ENCODE measurements at places on chromosomes 6 and 20.
A peak's percentile ranks its signal among the peaks of the same experiment; 100 is the strongest.

- DNase-seq, result no peak
Measured at GRCh38 chr6:20365456-20365855, 36.2 kb upstream of the E2F3 start.

DNA sequence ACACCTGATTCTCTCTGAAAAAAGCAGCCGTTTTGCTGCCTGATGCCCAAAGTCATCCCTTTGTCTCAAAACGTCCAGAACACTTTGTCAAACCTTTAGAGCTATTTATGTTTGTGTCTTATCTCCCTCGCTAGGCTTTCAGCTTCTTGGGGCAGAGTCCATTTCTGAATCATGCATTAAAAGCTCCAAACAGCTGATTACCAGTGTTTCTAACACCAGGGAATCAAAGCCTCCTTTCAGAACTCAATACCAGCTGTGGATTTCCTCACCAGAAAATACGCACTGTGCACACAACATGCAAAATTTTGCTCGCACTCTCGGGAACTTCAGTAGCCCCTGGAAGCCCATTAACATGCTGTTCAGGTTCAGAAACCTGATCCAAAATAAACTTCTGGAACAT, 333.3 kb downstream of the HACE1 start:
- no peak for DNase-seq

DNA sequence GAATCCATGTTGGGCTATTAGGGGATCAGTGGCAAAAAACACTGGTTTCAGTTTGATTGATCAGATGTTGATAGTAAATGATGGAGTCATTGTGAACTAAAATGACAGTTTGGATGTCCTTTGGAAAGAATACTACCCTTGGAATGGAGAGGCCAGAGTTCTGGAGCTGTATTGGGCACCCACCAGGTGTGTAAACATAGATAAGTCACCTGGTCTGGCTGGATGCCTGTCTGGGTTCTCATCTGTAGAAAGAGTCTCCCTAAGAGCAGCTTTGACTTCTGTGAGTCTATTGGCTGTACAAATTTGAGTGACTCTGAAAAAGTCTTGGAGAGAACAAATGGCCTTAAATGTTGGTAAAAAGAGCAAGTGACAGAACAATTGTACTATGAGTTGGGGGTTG, 115.0 kb downstream of the SCP2D1 start:
- DNase-seq, result no peak

- no peak for DNase-seq
Measured at GRCh38 chr6:156125844-156126243, 651.3 kb upstream of the ARID1B start.

GRCh38 chr6:122116835-122117627, 282.4 kb upstream of the HSF2 start:
- DNase-seq, result no peak

- DNase-seq, result no peak
Measured at GRCh38 chr6:115796061-115796460, 264.6 kb downstream of the FRK start.

GRCh38 chr20:48147311-48147710, 362.0 kb upstream of the SULF2 start:
- no peak for DNase-seq

DNA sequence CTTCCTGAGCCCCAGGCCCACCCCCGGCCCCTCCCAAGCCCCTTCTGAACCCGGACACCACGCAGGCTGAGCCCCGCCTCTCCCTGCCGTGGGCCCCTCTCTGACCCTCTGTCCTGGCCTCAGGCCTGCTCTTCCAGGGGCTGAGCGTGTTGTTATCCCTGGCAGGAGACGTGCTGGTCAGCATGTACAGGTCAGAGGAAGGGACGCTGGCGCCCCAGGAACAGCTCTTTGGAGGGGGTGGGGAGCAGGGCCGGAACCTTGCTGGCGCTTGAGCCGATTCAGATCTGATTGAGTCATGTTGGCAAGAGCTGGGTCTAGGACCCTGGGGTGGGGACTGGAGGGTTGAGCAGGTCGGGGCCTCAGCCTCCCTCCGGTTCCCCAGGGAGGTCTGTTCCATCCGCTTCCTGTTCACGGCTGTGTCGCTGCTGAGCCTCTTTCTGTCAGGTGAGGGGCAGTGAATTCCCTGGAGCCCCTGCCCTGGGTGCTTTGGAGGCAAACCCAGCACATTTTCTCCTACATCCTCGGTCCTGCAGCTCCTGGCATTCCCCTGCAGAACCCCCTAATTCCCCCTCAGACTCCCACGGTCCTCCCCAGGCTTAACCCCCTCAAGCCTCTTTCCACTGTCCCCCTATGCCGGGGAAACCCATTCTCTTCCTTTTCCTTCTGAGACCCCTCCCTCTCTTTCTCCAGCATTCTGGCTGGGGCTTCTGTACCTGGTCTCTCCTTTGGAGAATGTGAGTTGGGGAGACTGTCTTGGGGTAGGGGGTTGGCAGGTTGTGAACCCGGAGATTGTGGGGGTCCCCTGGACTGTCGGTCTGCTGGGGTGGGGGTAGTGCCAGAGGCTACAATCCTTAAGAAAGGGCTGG, 2.0 kb downstream of the SPAG4 start:
- peak; percentile 54 for DNase-seq

GRCh38 chr6:152100183-152100618, 292.7 kb downstream of the ESR1 start:
- no peak for DNase-seq

GRCh38 chr6:48837744-48838143, 625.3 kb downstream of the MMUT start:
- no peak for DNase-seq

- no peak for DNase-seq
Measured at GRCh38 chr6:43311666-43312065, 3.0 kb upstream of the CRIP3 start.

DNA sequence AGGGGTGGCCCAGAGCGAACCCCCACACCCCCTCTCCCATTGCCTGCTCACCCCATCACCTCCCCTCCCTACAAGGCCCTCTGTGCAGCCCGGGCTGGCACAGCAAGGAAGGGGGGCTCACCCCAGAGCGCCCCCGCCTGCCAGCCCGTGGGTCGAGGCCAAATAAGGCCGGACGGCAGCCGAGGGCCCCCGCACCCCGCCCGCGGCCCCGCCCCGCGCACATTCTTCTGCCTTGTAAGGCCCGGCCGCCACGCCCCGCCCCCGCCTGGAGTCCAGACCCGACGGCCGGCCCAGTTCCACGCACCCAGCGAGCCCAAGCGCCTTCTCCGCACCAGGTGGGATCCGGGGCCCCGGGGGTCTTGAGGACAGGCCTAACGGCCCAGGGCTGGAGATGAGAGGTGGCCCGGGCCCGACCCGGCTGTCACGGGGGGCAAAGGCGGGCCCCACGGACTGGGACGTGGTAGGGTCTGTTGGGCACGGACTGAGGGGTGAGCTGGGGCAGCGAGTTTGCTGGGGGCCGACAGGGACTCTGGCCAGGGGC, at the start of gene MYL9:
MYL9 (plus strand) TSS at position 293 of the 541 bp plus-strand sequence. CDS start 3,366 bp downstream, outside the sequence.
- DNase-seq, result no peak

DNA sequence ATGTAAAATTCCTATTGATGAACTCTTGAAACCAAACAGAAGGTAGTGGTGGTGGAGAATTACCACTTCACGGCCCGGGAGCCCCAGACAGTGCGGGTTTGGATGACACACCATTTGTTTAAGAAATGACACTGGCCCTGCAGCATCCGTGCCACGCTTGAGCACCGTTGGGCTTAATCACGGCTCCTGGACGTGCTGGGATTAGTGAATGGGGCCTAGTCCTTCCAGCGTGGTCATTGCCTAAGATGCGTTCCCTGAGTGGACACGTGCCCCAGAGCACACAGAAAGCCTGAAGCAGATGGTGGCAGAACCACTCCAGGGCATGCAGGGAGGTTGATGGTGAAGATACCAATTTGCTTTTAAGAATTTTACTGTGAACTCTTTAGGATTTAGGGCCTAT, 14.5 kb downstream of the STX16 start:
- DNase-seq, result no peak

- DNase-seq, result no peak
Measured at GRCh38 chr6:4913705-4914419, 90.0 kb downstream of the RPP40 start.

DNA sequence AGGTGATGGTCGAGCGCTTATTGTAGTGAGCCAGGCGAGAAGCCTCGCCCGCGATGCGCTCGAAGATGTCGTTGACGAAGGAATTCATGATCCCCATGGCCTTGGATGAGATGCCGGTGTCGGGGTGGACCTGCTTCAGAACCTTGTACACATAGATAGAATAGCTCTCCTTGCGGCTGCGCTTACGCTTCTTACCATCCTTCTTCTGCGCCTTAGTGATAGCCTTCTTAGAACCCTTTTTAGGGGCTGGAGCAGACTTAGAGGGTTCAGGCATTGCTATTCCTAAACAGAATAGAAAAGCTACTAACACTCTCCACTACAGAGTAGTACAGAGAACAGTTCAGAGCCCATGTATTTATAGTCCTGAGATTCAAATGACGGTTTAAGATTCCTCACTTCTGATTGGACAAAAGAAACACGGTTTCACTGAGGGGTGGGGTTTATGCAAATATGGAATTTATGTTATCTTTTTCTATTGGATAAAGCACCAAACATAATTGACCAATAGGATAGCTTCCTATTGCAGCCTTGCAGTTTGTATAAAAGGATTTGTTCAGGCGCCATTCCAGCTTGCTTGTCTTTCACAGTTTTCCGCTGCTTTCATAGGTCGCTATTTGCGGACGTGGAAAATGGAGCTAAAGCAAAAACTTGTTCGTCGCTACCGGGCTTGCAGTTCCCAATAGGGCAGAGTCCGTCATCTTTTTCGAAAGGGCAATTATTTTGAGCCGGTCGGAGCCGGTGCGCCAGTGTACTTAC, 43.7 kb upstream of the HFE start:
- no peak for DNase-seq

DNA sequence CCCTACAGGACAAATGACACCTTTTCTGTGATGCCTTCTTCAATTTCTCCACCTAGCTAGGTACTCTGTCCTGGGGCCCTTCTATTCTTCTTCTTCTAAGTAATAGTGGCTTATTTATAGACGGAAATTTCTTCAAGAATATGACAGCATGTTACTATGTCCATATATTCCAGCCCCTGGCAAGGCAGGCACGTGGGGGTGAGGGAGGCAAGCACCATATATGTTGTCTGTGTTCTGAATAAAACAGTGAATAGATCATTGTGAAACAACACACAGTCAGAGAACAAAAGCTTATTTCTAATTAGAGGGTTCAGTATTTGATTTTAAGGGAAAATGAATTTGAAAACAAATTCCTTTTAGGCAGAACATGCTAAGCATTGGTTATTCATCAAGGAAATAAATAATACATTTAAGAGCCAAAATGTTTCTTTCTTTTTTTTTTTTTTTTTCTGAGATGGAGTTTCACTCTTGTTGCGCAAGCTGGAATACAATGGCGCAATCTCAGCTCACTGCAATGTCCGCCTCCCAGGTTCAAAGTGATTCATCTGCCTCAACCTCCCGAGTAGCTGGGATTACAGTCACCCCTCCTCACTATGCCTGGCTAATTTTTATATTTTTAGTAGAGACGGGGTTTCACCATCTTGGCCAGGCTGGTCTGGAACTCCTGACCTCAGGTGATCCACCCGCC, 6.2 kb downstream of the HEBP2 start:
- no peak for DNase-seq

GRCh38 chr6:113385020-113385431, 472.1 kb upstream of the MARCKS start:
- DNase-seq, result no peak

DNA sequence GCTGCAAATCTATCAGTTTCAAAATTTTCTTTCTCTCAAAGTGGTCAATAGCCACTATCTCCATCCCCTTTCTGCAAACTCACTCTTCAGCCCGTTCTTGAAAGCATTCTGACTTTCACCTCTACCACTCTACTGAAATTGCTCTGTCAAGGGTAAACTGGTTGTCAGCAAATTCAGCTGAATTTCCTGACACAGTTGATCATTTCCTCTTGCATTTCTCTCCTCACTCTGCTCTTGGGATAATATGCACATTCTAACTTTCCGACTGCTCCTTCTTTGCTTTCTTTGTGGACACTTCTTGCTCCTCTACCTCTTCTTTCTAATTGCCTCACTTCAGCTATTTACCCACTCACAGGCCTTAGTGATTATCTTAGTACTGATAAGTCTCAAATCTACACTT, 73.7 kb upstream of the TINAG start:
- no peak for DNase-seq

DNA sequence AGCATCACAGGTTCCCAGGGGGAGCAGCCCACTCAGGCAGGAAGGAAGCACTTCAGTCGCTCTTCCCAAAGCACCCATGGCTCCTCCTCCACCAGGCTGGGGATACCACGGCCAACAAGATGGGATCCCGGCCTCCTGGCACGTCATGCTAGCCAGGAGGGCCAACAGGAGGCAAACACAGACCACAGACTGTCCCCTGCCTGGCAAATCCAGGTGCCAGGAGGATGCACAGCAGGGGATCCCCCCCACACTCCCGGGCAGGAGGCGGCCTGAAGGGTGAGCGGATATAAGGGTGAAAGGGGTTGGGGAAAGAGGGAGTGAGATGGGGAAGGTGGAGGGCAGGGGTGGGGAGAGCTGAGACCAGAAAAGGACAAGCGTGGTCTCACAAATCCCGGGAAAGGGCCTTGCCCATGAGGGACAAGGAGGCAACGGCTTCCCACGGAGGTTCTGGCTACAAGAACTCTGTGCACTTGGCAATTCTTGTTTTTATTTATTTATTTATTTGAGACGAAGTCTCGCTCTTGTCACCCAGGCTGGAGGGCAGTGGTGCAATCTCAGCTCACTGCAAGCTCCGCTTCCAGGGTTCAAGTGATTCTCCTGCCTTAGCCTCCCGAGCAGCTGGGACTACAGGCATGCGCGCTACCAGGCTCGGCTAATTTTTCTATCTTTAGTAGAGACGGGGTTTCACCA, 7.2 kb downstream of the PXDC1 start:
- DNase-seq, result no peak

- DNase-seq, result no peak
Measured at GRCh38 chr6:77587963-77588362, 64.9 kb upstream of the MEI4 start.

GRCh38 chr6:163842467-163842866, 427.9 kb downstream of the QKI start:
- no peak for DNase-seq

DNA sequence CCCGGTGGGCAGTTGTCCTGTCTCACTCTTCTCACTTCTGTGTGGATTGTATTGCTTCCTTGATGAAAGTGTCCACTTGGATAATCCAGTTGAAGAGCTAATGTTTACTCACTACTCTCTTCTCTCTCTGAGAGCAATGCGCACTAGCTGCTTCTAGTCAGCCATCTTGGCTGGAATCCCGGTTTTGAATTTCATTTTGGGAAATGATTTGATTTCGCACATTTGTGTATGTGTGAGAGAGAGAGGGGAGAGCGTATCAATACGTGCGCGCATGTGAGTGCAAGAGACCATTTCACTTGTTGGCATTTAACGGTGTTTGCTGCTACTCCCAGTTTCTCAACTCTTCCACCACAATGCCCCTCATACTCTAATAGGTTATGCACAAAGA, 67.8 kb downstream of the KLHL32 start:
- no peak for DNase-seq

DNA sequence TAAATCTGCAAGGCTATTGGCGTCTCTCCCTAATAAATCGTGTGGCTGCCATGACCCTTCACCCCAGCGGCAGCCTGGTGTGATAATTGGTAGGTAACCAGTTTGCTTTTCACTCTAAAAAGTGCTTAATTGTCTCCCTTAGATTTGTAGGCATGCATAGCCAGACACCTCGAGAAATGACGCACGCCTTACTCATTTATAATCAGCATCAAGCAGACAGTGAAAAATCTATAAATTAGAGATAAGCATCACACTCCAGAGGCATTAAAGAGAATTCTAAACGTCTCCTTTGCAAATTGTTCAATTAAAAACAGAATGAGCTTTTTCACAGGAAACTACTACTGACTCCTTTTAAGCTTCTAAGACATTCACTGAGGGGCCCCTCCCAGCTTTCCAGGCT, 110.2 kb upstream of the RPS6KA2 start:
- DNase-seq, result no peak

GRCh38 chr20:24452498-24453127, 16.8 kb upstream of the SYNDIG1 start:
- no peak for DNase-seq

Data from HS-27A (cell line).